ENCODE measurements at places on chromosomes 2 and 18.
A peak's percentile ranks its signal among the peaks of the same experiment; 100 is the strongest.

DNA sequence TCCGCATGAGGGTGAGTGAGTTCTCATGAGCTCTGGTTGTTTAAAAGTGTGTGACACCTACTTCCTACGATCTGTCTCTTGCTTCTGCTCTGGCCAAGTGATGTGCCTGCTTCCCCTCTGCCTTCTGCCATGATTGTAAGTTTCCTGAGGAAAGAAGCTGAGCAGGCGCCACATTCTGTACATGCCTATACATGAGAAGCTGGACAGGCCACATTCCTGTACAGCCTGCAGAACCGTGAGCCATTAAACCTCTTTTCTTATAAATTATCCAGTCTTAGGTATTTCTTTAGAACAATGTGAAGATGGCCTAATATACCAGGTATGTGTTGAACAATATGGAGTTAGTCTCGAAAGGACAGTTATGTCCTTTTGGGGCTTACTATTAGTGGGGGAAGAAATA lies 281.0 kb downstream of the ALK start:
- no peak for DNase-seq

GRCh38 chr2:5826979-5827655 lies 134.9 kb downstream of the SOX11 start:
- no peak for DNase-seq

DNA sequence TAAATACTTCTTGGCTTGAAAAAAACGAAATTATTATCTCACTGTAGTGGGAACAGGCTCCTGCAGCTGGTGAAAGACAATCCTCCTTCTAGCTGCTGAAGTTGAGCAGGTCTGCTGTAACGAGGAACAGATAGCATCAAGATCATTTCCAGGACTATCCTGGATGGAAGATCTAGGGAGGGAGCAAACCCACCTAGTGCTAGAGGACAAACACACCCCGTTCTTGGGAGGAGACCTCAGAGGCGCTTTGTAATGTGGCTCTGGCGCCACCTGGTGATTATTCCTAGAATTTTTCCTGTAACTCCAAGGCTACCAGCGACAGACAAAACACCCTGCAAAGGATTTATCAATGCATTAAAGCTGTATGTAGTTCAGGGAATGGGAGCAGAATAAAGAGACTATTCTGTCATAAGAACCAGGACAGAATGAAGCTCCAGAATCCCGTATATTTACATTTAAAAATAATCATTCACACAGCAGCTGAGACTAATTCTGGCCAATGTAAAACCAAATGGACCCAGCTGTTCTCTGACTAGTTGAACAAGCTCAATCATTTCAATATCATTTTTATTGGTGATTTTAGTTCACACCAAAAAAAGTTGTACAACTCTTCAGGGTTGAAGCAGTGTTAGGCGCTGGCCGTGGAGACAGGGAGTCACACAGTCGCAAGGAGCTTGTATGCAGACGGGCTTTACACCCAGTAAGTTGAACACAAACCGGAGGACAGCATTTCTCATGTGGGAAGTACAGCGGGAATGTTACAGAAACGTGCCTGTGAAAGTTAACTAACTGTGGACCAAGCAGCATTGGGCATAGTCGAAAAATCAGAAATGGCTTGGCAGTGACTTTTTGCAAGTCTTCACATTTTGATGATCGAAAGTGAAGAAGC lies 290.3 kb downstream of the TRIB2 start:
- DNase-seq: peak; percentile 20

DNA sequence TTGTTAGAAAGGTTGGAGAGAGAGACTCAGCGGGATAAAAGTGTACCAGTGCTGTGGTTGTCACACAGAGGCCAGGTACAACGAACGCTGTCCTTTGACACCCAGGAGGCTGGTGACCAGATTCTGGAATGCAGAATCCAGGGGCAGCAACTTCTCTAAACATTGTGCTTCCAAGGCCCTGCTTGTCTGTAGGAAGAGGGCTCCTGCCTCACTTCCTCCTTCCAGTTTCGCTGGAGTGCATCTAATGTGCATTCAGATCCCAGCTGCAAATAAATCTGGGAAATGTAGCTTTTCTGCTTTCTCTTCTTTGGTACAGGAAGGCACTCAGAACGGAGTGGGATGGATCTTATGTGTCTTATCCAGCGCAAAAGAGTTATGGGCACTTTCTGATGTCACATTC lies 171.8 kb upstream of the ATP5MC3 start:
- DNase-seq: no peak

- no peak for DNase-seq
Measured at GRCh38 chr2:11396467-11397445, 52.3 kb upstream of the ROCK2 start.

- DNase-seq: no peak
Measured at GRCh38 chr18:35303610-35304009, 13.6 kb upstream of the ZSCAN30 start.

DNA sequence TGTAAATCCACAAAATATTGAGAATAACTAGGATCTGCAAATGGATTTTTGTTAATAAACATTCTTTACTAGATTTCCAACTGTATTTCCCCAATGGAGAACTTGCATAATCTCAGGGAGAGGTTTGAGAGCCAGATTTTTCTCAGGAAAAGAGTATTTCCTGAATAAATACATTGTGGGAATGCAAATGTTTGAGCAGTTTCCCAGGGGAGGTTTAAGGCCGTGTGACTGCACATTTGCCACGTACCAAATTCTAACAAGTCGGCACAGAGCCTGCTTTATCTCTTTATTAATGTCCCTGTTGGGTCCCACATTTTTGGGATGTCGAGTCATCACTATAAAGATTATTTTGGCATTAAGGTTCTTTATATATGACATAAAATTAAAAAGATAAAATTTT lies 27.0 kb downstream of the TFPI start:
- no peak for DNase-seq

- DNase-seq: no peak
Measured at GRCh38 chr2:239744706-239745340, 280.3 kb downstream of the NDUFA10 start.

GRCh38 chr2:169822036-169822435 lies 2.7 kb downstream of the METTL5 start:
- DNase-seq: no peak

- peak; percentile 23 for DNase-seq
Measured at GRCh38 chr2:189685540-189686229, 11.2 kb downstream of the ANKAR start.

DNA sequence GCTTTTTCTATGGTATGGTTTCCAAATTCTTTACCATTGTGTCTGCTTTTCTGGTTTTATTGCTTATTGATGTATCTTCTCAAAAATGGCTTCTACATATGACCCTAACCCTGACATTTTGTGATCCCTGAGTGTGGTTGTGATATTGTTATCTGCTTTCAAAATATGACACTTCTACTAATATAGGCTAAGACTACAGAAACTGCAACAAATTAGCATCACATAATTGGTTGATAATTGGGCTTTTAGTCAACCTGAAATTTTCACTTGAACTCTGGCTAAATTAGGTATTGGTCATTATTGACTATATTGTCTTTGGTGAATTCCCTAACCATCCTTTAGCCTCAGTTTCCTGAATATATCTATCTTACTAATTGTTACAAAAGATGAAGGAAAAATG lies 246.1 kb downstream of the PIK3C3 start:
- no peak for DNase-seq

GRCh38 chr2:88885679-88886416 lies 194.4 kb downstream of the RPIA start:
- DNase-seq: no peak

GRCh38 chr2:54904836-54905235 lies 145.4 kb downstream of the RTN4 start:
- no peak for DNase-seq

- no peak for DNase-seq
Measured at GRCh38 chr18:28045176-28045810, 131.6 kb downstream of the CDH2 start.

GRCh38 chr2:61247204-61247812 lies 85.3 kb downstream of the C2orf74 start:
- peak; percentile 71 for DNase-seq

DNA sequence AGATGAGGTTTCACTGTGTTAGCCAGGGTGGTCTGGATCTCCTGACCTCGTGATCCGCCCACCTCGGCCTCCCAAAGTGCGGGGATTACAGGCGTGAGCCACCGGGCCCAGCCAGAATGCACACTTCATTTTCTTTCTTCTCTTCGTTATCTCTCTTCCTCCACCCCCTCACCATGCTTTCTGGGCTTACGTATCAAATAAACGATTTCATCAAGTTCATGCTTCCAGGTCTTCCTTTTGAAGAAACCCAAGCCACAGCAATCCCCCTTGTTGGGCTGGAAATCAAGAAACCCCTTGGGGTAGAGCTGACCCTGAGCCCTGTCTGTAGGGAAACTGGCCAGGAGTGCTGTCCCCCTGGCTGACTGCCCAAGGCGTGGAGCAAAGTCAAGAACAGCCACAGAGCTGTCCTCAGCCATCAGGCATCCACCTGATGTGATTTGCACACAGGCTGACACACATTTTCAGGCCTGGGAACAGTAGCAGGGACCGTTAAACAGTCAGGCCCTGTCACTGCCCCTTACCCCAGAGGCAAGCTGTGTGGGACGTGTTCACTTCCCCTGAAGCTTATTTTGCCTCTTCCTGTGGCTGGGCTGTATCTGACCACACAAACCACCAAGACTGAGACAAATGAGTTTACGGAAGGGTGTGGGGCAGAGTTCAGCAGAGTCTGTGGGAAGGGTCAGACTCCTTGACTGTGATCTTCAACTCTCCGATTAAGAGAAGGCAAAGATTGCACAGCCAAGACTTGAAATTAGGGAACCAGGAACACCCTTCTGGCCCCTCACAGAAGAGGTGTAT lies 15.1 kb upstream of the NMUR1 start:
- no peak for DNase-seq

- DNase-seq: no peak
Measured at GRCh38 chr2:217979151-217979811, 23.5 kb downstream of the TNS1 start.

- no peak for DNase-seq
Measured at GRCh38 chr2:178731300-178731699, 75.9 kb downstream of the TTN start.

DNA sequence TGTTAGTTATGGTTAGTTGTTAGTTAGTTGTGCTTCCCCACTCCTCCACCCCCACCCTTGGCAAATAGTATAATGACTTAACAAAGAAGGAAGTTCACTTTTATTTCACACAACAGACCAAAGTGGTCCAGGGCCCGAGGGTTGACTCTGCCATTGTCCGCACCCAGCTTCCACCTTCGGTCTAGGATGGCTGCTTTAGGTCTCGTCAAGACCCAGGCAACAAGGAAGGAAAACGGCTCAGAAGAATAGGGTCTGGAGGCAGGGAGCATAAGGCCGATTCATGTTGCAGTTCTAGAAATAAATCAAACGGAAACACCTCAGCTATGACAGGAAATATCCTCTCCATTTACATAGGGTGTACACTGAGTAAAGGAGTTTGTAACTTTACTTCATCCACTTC lies 206.0 kb upstream of the CXCR4 start:
- DNase-seq: no peak

DNA sequence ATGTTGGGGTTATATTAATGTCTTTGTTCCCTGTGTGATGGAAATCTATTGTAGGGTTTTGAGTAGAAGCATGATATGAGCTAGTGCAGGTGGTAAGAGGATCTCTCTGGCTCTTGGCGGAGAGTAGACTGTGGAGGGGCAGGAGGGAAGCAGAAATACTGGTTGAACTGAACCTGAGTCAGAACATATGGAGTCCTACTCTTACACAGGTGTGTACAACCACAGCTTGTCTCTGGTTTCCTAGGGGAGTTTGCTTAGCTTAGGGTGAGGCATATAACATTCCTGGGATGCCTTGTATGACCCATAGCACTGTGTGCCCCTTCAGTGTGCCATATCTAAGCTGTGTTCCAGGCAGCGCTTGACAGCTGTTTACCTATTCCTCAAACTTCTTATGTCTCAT lies 97.3 kb upstream of the GCFC2 start:
- no peak for DNase-seq

GRCh38 chr2:28449488-28450395 lies 46.1 kb upstream of the PLB1 start:
- DNase-seq: no peak

GRCh38 chr2:239297142-239298004 lies 103.4 kb downstream of the HDAC4 start:
- no peak for DNase-seq

DNA sequence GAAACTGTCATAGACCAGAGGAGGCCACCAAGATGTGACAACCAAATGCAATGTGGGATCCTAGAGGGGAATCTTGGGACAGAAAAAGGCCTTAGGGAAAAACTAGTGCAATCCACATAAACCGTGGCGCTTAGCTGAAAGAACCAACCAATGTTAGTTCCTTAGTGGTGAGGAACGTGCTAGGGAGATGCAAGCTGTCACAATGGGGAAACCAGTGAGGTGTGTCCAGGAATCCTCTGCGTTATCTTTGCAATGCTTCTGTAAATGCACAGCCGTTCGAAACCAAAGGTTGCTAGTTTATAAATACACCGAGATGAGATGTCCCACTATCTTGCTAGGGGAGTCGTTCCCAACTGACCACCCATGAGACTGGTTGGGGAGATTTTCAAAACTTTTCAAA lies 157.0 kb upstream of the ID2 start:
- no peak for DNase-seq

- no peak for DNase-seq
Measured at GRCh38 chr2:197011801-197012641, 85.5 kb upstream of the PGAP1 start.

- no peak for DNase-seq
Measured at GRCh38 chr2:133502678-133503077, 65.6 kb downstream of the NCKAP5 start.

GRCh38 chr2:46954951-46955571 lies 39.5 kb upstream of the MCFD2 start:
- DNase-seq: peak; percentile 64

DNA sequence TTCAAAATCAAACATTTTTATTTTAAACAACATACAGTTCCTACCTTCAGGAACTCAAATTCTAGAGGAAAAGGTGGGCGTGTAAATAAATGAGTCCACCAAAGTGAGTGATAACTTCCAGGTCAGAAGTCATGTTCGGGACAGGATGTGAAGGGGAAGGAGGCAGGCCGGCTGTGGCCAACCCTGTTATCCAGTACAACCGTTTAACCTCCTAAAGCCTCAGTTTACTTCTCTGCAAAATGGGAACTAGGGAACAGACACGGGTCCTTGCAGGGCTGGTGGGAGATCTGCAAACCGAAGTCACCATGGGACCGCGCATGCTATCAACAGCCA lies 373 bp downstream of the EIPR1 start:
- no peak for DNase-seq
